SK-N-SH treated with all-trans-retinoic acid at 6 μM for 48 hours (cell line): ENCODE measurements at places on chromosomes 11 and 22.

DNA sequence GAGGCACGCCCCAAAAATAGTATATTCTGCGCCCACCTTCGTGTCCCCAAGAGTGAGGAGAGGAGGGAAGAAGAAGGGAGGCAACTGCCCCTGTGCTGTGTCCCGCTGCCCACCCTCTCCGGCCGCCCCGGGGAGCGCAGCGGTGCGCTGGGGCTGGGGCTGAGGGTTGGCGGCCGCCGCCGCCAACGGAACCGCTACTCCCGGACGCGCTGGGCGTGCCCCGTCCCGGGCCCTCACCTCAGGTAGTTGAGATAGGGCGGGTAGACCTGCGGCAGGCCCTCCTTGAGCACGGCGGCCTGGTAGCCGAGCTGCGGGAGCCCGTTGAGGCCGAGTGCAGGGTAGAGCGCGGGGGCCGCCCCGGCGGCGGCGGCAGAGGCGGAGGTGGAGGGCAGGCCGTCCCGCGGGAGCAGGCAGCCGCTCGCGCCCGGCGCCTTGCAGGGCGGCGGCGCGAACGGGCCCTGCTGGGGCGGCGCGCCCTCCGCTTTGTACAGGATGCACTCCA lies 2.4 kb downstream of the PGR start:
- peak; percentile 50 for ATAC-seq

DNA sequence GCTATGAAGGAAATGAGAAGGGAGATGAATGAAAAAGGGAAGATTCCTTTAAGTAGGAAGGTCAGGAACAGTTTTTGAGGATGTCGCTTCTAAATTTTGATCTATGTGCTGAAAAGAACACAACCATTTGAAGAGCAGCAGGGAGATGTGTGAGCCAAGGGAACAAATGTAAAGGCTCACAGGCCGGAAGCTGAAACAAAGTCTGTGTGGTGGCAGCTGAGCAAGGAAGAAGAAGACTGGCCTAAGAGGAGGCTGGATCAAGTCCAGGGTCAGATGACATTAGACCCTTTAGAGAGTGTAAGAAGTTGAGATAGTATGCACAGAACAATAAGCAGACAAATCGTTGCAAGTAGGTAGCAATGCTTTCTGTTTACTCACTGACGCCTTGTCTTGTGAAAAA lies 1631.4 kb upstream of the TENM4 start:
- ATAC-seq: no peak

DNA sequence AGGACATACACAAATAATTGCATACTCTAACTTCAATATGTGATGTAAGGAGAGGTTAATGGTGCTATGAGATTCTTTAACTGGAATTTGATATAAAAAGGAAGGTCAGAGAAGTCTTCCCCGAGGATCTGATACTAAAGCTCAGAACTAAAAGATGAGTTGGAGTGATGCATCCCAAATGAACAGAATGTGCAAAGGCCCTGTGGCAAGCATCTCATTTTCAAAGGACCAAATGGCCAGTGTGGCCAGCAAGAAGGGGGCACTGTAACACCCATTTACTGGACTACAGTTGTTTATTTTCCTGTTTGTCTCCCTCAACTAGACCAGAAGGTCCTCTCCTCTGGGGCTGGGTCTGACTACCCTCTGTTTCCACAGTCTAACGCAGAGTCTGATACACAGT lies 114.9 kb upstream of the ASPHD2 start:
- no peak for ATAC-seq

- no peak for ATAC-seq
These were observed 3.5 kb upstream of the ACAT1 start for GRCh38 chr11:108117746-108118371.

- no peak for ATAC-seq
These were observed 634.5 kb upstream of the B3GAT1 start for GRCh38 chr11:135046556-135046955.
